Aorta (tissue), 5 donors: ENCODE measurements at places on chromosomes 5 and 9. TPM values are rescaled to one million over a fixed set of nuclear protein-coding genes. Genes with fewer than 3 reads are reported as not detected.

DNA sequence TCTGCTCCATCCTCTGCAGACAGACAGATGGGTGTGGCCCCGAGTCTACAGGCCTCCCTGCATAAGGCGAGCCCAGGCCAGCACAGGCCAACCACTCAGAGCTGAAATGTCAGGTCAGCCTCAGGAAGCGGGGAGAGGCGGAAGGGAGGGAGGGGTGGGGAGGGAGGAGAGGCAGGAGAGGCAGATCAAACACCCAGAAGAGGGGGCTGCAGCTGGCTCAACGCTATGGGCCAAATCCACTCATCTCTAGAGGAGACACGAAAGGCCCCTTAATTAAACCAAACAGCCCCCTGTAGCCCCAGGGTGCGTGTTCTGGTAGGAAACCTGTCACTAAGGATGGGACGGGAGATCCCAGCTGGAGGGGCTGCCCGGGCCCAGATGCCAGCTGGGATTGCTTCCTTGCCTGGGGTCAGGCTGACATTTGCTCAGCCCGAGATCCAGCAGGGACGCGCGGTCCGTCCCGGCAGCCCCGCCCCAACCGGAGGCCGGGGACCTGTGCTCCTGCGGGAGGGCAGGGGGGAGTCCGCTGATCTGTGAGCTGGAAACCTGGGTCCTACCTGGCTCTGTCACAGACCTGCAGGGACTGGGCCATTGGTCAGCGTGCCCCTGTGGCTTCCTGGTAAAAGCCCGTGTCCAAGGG lies 97.2 kb upstream of the SARDH start:
- H3K36me3 ChIP-seq, result no peaks in the 10 kb centered on the region
- DNase-seq, result no peak
- H3K4me1 ChIP-seq, result no peaks in the 10 kb centered on the region
- no peak overlapping the region for H3K4me3 ChIP-seq
- no peaks in the 10 kb centered on the region for H3K27me3 ChIP-seq

SPINK5 gene
- 0.42 TPM for total RNA-seq

DNA sequence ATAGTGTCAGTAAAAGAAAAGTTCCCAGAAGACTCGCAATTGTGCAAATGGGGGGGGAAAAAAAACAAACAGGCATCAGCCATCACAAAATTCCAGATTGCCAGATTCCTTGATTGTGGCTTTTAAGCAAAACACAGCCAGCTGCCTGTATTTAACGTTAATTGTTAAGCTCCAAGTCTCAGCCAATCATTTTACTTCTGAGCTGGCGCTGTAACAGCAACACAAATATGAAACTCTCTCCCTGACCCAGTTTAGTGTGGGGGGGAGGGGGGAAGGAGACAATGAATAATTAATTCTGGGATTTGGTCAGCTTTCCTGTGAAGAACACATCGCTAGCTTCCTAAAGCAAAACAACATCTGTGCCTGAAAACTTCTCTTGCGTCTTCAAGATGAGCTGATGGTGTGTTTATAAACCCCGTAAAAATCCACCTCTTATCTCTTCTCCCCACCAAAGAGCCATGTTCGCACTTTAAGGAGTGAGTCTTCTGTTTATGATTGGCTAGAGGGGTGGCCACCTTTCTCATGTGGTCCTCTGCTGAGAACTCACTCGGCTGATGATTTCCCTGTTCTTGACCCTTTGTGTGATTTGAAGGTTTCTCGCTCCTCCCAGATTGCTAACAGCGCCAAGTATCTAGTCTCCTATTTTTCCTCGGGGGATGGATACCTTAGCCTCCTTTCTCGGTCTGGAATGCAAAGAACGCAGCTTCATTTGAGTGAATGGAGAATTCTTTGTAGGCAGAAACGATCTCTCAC lies 160.2 kb upstream of the DAPK1 start:
- H3K4me3 ChIP-seq, result peak overlapping the region; percentile 88
- no peaks in the 10 kb centered on the region for H3K4me1 ChIP-seq
- H3K27ac ChIP-seq, result no peak overlapping the region
- no peak for DNase-seq
- no peaks in the 10 kb centered on the region for H3K36me3 ChIP-seq
- H3K27me3 ChIP-seq, result no peaks in the 10 kb centered on the region

GRCh38 chr9:122386311-122386872 lies 15.6 kb downstream of the PTGS1 start:
- no peaks in the 10 kb centered on the region for H3K36me3 ChIP-seq
- no peak overlapping the region for H3K27ac ChIP-seq
- DNase-seq, result no peak
- H3K27me3 ChIP-seq, result no peaks in the 10 kb centered on the region
- no peak overlapping the region for H3K4me3 ChIP-seq

MYMK gene
- total RNA-seq, result not detected

DNA sequence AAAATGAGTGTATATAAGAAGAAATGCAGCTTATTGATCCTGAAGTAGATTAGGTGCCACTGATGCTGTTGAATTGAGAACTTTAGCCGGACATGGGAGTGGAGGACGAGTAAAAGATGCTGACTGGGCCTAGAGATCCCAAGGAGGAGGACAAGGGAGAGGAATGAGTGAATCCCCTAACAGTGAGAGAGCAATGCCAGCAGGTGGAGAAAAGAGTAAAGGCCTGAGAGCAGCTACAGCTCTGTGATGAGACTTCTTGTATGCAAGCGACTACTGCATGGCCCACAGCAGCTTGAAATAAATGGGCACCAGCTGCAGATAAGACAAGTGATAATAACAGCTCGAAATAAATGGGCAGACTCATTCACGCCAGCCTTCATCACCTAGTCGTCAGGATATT lies 44.5 kb upstream of the JMY start:
- H3K4me1 ChIP-seq, result no peaks in the 10 kb centered on the region
- H3K36me3 ChIP-seq, result no peaks in the 10 kb centered on the region
- DNase-seq, result no peak
- no peak overlapping the region for H3K4me3 ChIP-seq

GRCh38 chr5:114416254-114416653 lies 54.4 kb downstream of the KCNN2 start:
- DNase-seq, result no peak
- H3K27me3 ChIP-seq, result no peaks in the 10 kb centered on the region
- no peaks in the 10 kb centered on the region for H3K4me1 ChIP-seq
- no peak overlapping the region for H3K4me3 ChIP-seq
- H3K36me3 ChIP-seq, result no peaks in the 10 kb centered on the region

- no peak overlapping the region for H3K27ac ChIP-seq
- no peaks in the 10 kb centered on the region for H3K36me3 ChIP-seq
- no peaks in the 10 kb centered on the region for H3K4me1 ChIP-seq
These were observed 40.5 kb upstream of the FAM81B start for GRCh38 chr5:95350631-95351030.

DNA sequence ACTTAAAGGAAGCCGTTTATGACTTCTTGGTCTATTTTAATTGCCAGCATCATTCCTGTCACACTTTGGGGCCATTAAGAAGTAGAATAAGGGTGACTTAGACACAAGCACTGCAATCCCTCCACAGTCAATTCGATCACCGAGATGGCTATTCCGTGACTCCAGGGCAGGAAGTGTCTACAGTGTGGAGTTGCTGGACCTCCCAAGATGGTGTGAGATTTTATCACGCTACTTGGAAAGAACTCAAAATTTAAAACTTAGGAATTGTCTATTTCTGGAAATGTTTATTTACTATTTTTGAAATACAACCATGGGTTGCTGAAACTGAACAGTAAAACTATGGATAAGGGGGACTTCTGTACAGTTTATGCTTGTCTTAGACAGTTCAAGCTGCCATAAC lies 6.2 kb downstream of the FBXL7 start:
- no peaks in the 10 kb centered on the region for H3K36me3 ChIP-seq
- H3K4me3 ChIP-seq, result no peak overlapping the region
- DNase-seq, result no peak
- peaks cover 2% of the 10 kb centered on the region for H3K4me1 ChIP-seq

HBEGF gene
- total RNA-seq, result 30.2 TPM

LCN10 gene
- 13.4 TPM for total RNA-seq

DNA sequence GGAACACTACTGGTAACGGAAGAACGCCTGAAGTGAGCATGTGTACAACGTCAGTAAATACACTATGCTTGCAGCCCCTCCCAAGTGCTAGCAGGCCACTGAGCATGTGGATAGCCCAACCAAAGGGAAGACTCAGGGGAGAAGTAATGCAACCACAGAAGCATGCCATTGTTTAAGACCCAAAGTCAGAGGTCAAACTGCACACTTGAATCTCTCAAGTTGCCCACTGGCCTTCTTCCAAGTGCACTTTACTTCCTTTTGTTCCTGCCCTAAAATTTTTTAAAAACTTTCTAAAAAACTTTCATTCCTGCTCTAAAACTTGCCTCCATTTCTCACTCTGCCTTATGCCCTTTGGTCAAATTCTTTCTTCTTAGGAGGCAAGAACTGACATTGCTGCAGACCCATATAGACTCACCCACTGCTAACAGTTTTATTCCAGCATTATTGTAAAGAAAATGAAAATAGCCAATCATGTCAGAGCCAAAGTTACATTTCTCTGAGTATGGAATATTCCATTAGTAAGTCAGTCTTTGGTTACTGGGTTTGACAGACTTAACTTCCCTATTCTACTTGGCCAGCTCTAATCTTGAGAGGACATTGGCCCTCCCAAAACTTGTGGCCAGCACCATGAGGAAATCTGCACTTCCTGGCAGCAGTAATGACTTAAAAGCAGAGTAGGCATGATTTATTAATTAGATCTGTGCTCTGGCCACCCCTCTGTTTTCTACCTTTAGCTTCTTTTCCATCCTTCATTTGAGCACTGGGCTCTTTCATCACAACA lies 76.9 kb downstream of the TSSK1B start:
- H3K27me3 ChIP-seq, result no peaks in the 10 kb centered on the region
- DNase-seq, result no peak
- no peak overlapping the region for H3K4me3 ChIP-seq
- H3K4me1 ChIP-seq, result no peaks in the 10 kb centered on the region
- no peak overlapping the region for H3K27ac ChIP-seq
- no peaks in the 10 kb centered on the region for H3K36me3 ChIP-seq

DNA sequence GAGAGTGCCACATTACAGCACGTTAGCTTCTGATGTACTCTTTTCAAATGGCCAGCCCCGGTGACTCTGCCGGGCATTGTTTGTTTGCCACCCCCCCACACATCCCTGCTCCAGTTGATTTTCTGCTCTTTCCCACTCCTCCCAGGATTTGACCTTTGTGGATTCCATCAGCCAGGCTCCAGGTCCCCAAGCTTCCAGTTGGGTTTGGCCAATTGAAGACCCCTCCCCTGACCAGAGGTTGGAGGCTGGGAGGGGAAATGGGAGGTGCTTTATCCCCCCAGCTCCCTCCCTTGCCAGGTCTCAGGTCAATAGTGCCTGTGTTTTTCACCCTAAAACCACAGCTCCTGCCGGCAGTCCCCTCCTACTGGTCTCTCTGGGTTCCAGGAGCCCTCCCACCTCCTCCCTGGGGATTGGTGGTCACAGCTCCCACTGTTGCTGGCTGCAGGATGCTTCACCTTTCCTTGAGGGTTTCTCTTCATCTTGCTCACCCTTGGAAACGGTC lies 34.9 kb downstream of the IRF1 start:
- no peak overlapping the region for H3K27ac ChIP-seq
- H3K4me1 ChIP-seq, result no peaks in the 10 kb centered on the region

TEX48 gene
- not detected for total RNA-seq

- H3K4me1 ChIP-seq, result no peaks in the 10 kb centered on the region
- H3K36me3 ChIP-seq, result no peaks in the 10 kb centered on the region
- peak; percentile 89 for DNase-seq
These were observed 14.8 kb downstream of the NCS1 start for GRCh38 chr9:130186839-130187522.

- no peak overlapping the region for H3K27ac ChIP-seq
- H3K27me3 ChIP-seq, result no peaks in the 10 kb centered on the region
- no peak for DNase-seq
- H3K4me1 ChIP-seq, result no peaks in the 10 kb centered on the region
These were observed 18.7 kb downstream of the ERGIC1 start for GRCh38 chr5:172852490-172853354.

GRCh38 chr9:112925058-112925641 lies 34.5 kb upstream of the SLC46A2 start:
- no peaks in the 10 kb centered on the region for H3K36me3 ChIP-seq
- H3K27me3 ChIP-seq, result no peaks in the 10 kb centered on the region
- no peak for DNase-seq
- no peak overlapping the region for H3K27ac ChIP-seq
- no peak overlapping the region for H3K4me3 ChIP-seq
